ENCODE measurements at places on chromosomes 12 and 14.

- no peak for DNase-seq
These were observed 15.5 kb downstream of the CCDC63 start for GRCh38 chr12:110862329-110862728.

DNA sequence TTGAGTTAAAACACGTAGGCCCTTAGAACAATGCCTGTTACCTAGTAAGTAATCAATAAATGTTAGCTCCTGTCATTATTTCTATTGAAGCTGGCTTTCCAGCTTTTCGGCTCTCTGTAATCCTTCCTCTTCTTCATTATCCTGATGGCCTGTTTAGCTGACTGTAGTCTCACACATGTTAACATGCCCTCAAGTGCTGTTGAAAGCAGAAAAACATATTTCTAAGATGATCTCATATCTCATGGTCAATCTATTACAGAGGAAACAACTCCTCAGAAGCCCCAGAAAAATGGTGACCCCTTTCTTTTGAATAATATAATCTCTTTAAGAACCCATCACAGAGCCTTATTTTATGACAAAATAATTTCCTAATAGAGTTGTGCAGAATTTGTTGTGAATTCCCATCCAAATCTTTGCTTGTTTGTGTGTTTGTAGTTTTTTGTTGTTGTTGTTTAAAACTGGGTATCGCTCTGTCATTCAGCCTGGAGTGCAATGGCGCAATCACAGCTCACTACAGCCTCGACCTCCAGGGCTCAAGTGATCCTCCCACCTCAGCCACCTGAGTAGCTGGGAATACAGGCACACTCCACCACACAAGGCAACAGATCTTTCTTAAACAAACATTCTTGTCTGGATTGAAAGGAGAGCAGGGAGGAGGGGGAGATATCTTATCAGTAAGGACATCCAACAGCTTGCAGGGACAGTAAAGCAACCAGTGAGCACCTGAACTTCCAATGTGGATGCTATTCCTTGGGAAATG, 242.5 kb upstream of the CAND1 start:
- no peak for DNase-seq

DNA sequence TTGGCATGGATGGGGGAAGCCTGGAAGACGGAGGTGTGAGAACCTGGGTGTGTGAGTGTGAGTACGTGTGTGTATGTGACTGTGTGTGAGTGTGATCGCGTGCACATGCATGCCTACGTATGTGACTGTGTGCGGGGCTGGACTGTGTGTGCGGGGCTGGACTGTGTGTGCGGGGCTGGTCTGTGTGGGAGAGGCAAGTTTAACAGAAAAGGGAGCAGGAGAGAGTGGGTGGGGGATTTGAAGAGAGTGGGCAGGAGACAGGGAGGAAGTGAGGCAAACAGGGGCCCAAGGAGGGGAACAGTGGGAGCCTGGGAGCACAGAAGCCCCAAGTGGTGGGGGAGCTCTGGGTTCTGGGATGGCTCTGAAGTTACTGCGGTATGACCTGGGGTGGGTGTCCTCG, 103.7 kb upstream of the LHX5 start:
- no peak for DNase-seq

- no peak for DNase-seq
These were observed 59.1 kb downstream of the TMEM132D start for GRCh38 chr12:129844662-129845220.

GRCh38 chr12:44816446-44817017, 59.6 kb downstream of the NELL2 start:
- DNase-seq: no peak

All from NCI-H774 (cell line).